Posterior vena cava (tissue), 2 donors: ENCODE measurements at places on chromosomes 16 and 17.

DNA sequence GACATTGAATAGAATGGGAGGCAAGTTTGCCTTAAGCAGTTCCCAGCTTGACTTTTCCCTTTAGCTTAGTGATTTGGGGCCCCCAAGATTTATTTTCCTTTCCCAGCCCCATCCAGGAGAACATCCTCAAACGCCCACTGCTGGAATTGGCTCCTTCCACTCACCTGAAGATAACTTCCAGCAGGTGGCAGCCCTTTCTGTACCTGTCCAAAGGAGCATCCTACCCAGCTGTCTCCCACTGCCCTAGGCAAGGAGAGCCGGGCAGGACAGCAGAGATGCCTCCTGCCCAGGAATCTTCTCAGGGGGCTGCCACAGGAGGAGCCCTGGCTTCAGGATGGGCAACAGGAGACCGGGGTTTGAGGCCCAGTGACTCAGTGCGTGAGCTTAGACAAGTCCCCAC is 6.4 kb downstream of the CACNG5 start:
- peak; percentile 58 for DNase-seq

DNA sequence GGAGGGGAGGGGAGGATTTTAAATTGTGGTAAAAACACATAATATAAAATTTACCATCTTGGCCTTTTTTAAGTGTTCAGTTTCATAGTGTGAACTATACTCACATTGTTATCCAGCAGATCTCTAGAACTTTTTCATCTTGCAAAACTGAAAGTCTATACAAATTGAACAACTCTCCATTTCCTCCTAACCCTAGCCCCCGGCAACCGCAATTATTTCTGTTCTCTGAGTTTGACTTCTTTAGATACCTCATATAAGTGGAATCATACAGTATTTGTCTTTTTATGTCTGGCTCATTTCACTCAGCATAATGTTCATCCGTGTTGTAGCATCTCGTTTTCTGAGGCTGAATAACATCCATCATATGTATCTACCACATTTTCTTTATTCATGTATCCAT is 30.0 kb upstream of the MRTFB start:
- no peak for DNase-seq

DNA sequence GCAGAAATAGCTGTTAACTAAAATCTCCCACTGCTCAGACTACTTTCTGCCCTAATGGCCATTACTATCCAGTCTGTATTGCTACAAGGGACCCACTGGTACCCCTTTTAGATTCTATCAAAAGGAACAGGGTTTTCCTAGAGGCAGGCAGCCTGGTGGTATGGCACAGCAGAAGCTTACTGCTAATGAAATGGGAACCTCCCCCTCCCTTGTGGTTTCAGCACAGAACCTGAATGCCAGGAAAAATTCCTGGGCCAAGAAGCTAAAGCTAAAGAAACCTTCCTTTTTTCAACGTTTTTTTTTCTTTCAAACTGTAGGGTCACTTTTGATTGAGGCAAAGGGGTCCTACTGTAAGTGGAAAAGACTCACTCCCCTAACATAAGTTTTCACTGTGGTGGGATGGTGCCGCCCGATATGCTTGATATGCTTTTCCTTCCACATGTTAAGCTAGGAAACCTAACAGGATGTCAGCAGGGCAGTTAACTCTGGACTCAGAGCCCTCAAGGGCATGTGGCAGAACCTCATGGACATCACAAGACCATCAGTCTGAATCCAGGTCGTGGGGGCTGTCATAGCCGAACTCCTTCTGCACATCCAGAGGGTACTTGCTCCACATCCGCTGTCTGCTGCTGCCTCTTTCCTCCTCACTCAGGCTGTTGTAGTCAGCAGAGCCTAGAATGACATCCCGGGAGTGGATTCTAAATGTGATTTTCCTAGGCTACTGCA is 9.8 kb downstream of the SLC7A6OS start:
- DNase-seq = no peak

GRCh38 chr16:78704416-78704815 is 605.0 kb downstream of the WWOX start:
- no peak for DNase-seq

GRCh38 chr17:40472733-40473452 is 28.5 kb downstream of the TNS4 start:
- no peak for DNase-seq

GRCh38 chr16:24188751-24189318 is 67.3 kb upstream of the CACNG3 start:
- no peak for DNase-seq

DNA sequence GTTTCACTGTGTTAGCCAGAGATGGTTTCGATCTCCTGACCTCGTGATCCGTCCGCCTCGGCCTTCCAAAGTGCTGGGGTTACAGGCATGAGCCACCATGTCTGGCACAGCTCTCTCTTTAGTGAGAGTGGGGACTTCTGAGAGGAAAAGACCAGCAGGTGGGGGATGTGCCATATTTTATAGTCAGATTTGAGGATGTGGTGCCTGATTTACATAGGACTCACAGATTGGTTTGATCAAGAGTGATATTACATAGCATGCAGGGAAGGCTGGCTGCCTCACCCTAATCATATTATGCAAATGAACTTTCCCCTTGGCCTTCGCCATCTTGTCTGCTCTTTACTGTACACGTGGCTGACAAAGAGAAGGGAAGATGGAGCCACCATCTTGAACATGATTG is 28.1 kb upstream of the MAPK3 start:
- no peak for DNase-seq

DNA sequence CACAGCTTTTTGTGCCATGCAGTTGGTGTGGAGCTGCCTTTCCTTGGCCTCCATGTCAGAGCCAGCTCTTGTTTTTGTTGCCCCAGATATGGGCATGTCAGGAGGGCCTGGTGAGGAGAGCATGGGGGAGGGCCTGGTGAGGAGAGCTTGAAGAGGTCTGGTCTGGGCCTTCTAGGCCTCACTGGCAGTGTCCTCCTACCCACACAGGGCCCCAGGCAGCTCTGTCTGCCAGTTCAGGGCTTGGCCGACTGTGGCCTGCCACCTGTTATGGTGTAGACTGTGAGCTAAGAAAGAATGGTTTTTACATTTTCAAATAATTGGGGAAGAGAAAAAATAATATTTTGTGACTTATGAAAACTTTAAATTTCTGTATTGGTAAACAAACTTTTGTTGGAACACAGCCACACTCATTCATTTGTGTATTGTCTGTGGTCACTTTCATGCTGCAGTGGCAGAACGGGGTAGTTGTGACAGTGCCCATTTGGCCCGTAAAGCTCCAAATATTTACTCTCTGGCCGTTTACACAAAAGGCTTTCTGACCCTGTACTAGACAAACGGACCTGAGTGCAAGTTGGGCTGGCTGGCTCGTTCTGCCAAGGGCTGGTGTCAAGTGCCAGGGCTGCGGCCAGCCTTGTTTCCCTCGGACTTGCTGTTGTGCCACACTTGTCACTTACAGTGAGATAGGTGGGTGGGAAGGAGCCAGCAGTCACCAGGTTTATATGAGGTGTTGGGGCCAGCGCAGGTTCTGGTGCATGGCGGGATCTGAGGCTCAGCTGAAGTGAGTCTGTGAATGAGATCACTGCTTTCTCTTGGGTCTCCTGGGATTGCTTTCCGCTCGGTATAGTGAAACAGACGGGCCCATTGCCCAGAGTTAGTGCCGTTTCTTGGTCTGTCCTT is 18.2 kb downstream of the PGS1 start:
- DNase-seq = no peak

DNA sequence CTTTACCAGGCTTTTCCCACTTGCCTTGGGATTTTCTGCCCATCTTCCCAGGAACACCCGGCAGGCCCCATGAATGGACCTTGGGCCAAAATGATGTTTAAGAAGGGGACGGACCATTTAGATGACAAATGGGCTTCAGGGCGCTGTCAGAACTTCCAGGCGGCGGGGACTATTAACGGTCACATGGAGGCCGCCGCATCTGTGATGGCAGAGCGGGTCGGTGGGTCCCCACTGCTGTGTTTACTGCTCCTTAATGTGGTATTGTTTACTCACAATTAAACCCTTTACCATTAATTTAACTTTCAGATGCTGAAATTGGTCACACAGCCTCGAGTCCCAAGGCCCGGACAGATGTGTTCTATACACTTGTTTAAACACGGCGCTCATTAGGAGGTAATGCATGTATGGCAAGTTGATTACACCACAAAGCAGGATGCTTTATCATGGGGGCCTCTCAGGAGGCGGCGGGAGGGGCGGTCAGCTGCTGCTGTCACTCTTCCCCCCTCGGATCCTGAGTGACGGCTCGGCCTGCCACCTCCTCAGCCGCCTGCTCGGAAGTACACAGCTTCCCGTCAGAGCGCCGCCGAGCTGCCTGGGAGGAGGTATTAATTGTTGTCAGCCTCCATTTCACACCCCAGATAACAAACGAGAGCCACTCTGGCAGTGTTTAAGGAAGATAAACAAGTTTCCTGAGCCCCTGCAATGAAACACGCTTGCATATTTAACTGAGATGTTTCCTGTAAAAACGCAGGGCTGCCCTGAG is 83.9 kb upstream of the IRX3 start:
- DNase-seq = no peak

DNA sequence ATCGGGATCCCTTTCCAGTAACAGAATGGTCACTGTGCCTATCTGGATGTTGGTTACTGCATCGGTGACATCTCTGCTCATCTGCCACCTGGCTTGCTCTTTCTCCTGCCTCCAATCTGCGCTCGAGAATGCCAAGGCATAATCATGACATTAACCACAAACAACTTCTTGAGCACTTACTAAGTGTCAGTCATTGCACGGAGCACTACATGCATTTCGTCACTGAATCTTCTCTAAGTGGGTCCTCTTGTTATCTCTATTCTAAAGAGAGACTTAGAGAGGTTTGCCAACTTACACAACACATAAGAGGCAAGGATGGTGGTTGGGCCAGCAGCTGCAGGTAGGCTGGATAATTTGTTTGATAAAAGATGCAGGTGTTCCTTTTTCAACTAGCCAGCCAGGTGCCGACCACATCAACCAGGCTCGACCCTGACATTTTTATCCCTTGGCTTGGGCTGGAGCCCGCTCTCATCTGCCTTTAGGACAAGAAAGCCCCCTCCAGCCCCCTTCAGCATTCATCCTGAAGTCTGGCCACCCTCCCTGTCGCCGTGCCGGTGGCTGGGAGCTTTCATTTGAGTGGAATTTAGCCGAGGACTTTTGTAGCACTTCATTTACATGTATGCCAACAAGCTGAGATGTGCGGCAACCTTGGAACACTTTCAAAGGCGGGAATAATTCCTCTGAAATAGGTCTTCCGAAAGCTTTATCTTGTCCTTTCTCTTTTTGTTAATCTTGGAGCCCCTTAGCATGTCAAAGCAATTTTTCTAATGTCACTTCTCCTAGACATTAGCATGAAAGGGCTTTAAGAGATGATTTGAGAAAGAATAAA is 89.3 kb upstream of the NKD1 start:
- DNase-seq = peak; percentile 28

GRCh38 chr17:35241520-35241919 is 1.4 kb upstream of the SLFN5 start:
- DNase-seq = no peak
